Keratinocyte (primary cell): ENCODE measurements at places on chromosomes 2 and 18. TPM values are rescaled to one million over a fixed set of nuclear protein-coding genes. Genes with fewer than 3 reads are reported as not detected.

- no peak for DNase-seq
Measured at GRCh38 chr18:80246445-80247392, 595 bp downstream of the PARD6G start.

GRCh38 chr2:189253836-189254235 lies 74.3 kb upstream of the COL5A2 start:
- DNase-seq: no peak

- no peak for DNase-seq
Measured at GRCh38 chr2:47250586-47251403, 95.7 kb upstream of the STPG4 start.

ARL4C gene
- polyA plus RNA-seq: 55.0 to 108 TPM (median 79.5 TPM) in 3 replicates

DNA sequence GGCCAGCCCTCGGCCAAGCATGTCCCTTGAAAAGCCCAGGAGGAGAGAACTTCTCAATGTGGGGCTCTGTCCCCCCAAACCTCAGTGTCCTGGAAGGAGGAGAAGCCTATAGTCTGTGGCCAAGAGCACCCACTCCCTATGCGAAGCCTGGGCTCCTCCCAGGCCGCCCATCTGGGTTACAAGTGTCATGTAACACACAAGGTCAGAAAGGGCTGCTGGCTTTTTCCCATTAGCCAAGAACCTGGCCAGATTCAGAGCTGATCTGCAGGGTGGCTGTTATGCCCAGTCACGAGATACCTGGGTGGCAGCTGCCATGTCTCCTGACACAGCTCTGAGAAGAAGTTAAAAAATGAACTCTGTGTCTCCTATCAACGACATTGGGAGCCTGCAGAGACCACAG lies 170.7 kb downstream of the TNS1 start:
- DNase-seq: no peak

PLB1 gene
- 5.2 to 6.7 TPM (median 5.4 TPM) in 3 replicates for polyA plus RNA-seq

ABCB6 gene
- 6.1 to 11.0 TPM (median 10.5 TPM) in 3 replicates for polyA plus RNA-seq

GRCh38 chr2:190882411-190882766 lies 1.8 kb downstream of the GLS start:
- no peak for DNase-seq

DNA sequence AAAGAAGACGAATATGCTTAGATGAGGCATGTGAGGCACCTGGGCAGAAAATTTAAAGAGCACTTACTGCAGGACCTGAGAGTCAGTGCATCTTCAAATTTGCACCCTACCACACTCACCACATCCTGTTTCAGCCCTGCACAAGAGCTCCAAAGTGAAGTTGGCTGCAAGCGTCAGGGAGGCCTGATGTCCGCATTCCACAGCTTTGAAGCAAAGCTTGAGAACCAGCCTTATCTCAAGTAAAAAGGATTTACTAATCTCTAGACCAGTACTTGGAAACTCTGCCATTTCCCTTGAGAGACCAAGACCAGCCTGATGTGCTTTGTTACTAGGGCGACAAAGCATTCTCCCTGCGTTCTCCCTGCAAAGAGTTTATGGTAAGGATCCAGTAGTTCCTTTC lies 3.4 kb upstream of the ASNSD1 start:
- DNase-seq: no peak

SLC9A4 gene
- polyA plus RNA-seq: not detected in 3 replicates
